ENCODE measurements at places on chromosomes 2 and 18. TPM values are rescaled to one million over a fixed set of nuclear protein-coding genes. Genes with fewer than 3 reads are reported as not detected.

The ARHGAP28 gene
- total RNA-seq, result 8.3 TPM

The CELF4 gene
- not detected for total RNA-seq

The SEMA4C gene
- 10.4 TPM for total RNA-seq

The UNC80 gene
- under 0.01 TPM for total RNA-seq

The SERPINB13 gene
- total RNA-seq, result not detected

The SNX17 gene
- 71.6 TPM for total RNA-seq

The GPR148 gene
- not detected for total RNA-seq

The CTDP1 gene
- 15.3 TPM for total RNA-seq

The FAP gene
- 31.8 TPM for total RNA-seq

The FRZB gene
- total RNA-seq, result 2.6 TPM

The NUP35 gene
- total RNA-seq, result 21.5 TPM

The MEIS1 gene
- 11.7 TPM for total RNA-seq

The TMEM214 gene
- 38.8 TPM for total RNA-seq

The PSMA8 gene
- not detected for total RNA-seq

The SNTG2 gene
- 17.3 TPM for total RNA-seq

The SAG gene
- total RNA-seq, result not detected

The MEP1B gene
- not detected for total RNA-seq

The DPYSL5 gene
- total RNA-seq, result not detected

Data from subcutaneous adipose tissue (tissue), 4 donors.